ENCODE measurements at places on chromosomes 2 and 18.

GRCh38 chr2:72082021-72082601, 65.6 kb downstream of the CYP26B1 start:
- no peak for DNase-seq

- DNase-seq, result no peak
Measured at GRCh38 chr18:58454406-58455061, 174.4 kb downstream of the ALPK2 start.

- DNase-seq, result no peak
Measured at GRCh38 chr18:11368020-11368419, 218.7 kb upstream of the PIEZO2 start.

- DNase-seq, result no peak
Measured at GRCh38 chr2:200341376-200341775, 34.9 kb downstream of the SPATS2L start.

DNA sequence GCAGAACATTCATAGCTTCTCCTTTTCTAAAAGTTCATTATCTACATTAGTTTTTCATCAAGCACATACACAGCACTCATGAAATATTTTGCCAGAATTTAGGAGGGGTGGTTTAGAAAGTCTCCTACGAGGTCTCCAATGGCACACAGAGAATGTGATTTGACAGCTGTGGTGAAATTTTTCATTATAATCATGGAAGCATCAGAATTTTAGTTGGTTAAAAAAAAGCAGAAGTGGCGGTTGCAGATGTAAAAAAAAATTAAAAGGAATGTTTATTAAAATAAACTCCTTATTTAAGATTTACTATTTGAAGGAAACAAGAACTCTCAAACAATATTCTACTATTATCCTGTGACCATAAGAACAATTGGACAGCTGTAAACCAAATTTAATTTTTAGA, 10.8 kb upstream of the RHBDD1 start:
- DNase-seq, result no peak

- DNase-seq, result no peak
Measured at GRCh38 chr18:52936931-52937330, 596.9 kb downstream of the DCC start.

DNA sequence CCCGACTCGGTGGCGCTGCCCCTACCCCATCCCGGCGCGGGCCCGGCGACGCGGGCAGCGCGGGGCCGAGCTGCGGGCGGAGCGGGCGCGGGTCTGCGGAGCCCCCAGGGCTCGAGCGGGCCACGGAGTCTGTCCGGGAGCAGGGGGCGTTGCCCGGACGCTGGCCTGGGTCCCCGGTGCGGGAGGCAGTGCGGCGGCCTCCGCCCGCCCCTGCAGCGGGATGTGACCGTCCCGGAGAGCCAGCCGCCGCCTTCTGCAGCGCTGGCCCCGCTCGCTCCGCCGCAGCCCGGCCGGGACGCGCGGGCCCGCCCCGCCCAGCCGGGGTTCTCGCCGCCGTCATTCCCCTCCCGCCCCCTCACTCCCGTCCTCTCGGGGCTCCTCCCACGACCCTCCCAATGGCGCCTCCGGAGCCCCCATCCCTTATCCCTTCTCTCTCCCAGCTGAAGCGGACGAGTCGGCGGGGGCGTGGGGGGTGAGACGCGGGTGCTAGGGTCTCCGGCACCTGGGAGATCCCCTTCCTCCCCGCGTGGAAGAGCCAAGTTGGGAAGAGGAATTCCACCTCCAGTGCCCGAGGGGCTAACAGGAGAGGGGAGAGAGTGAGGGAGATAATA, at the start of gene FNDC4:
Gene FNDC4, minus strand, starts transcription at position 257 of the 611 bp plus-strand sequence. CDS start 521 bp downstream, outside the sequence.
- no peak for DNase-seq

- DNase-seq, result no peak
Measured at GRCh38 chr2:151945186-151945585, 117.0 kb upstream of the ARL5A start.

GRCh38 chr18:31243740-31244512, 74.0 kb upstream of the DSG1 start:
- no peak for DNase-seq

- DNase-seq, result no peak
Measured at GRCh38 chr2:142306131-142306530, 175.3 kb upstream of the LRP1B start.

GRCh38 chr2:152452256-152452973, 117.4 kb downstream of the FMNL2 start:
- no peak for DNase-seq

GRCh38 chr18:39564716-39565115, 1999.1 kb upstream of the CELF4 start:
- DNase-seq, result no peak

DNA sequence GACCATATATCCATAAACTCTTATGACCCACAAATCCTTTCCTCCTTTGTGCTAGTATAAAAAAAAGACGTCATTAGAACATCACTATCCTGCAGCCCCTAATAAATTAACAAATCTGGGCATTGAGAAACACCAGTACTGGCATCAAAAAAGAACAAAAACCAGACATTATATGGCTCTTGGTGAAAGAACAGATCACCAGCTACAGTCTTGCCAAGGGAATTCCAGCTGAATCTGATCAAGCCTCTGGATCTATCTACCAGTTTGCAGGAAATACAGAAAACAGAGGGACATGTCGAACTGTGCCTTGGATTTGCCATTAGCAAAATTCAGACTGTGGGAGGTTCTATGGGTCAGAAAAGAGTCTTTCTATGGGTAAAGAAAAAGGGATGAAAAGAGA, 93.7 kb upstream of the DDX18 start:
- DNase-seq, result no peak

DNA sequence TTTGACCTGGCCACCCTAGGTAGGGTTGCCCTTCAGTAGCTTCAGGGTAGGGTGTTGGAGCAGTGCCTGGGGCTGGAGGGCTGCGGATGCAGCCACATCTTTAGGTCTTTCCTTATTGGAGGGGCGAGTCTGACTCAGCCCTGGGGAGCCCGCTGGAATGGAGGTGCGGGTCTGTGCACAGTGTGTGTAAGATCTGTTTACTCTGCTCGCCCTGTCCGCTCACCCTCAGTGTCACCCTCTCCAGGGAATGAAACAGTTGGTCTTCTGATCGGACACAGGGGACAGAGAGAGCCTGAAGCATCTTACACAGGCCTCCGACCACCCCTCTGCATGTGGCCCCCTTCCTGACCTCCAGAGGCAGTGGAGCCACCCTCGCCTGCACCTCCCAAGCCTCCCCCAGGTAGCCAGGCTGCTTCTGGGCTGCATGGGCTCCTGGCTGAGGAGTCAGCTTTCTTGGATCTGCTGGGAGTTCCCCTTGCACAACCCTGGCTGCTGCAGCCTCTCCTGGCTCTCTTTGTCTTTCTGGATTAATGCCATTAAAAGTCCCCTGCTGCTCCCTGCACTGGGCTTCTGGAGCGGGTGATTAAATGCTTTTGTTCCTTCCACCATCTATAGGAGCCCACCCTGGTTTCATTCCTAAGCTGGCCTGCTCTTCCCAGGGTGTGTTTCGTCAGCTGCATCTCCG, 82.6 kb downstream of the ASB1 start:
- no peak for DNase-seq

DNA sequence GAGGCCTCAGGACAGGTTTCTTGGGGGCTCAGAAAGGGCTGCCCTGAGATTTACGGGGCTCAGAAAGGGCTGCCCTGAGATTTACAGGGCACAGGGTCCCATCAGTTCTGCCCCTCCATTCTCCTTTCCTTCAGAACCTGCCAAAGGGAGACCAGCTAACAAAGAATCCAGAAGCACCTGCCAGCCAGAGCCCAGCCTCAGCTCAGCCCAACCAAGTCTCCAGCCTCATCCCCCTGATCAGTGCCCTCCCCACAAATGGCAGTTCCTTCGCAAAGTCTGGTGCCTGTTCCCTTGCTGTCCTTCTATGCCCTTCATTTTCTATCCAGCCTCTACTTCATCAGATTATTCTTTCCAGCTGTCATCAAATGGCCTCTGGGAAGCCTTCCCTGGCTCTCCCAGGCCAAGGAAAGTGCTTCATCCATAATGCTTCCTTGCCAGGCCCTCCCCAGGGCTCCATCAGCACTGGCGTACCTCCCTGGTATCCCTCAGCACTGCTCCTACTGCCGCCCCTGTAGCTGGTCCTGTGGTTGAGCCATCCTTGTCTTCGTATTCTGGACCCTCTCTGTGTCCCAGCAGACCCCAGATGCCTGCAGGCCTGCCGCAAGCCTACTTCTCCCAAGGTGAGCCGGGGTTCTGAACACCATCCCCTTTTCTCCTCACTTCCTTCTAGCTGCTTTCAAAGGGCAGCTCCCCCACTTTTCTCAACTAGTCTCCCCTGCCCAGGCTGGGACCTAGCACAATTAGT, 96.2 kb upstream of the EPAS1 start:
- DNase-seq, result no peak

DNA sequence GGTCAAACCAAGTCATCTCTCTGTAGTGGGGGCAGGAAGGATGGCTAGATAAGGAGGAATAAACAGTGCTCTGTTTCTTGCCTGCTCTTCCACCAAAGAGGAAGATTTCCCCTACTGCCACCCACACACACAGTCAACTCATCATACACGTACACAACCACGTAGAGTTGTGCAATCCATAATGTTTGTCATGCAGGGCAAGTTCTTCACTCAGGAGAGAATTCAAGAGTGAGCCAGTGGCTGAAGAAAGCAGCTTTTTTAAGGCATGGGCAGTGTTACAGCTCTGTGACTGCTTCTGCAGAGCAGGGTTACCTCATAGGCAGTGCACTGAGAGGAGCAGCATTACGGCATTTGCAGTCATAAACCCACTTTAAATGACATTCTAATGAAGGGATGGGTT, 283.0 kb downstream of the RND3 start:
- no peak for DNase-seq

DNA sequence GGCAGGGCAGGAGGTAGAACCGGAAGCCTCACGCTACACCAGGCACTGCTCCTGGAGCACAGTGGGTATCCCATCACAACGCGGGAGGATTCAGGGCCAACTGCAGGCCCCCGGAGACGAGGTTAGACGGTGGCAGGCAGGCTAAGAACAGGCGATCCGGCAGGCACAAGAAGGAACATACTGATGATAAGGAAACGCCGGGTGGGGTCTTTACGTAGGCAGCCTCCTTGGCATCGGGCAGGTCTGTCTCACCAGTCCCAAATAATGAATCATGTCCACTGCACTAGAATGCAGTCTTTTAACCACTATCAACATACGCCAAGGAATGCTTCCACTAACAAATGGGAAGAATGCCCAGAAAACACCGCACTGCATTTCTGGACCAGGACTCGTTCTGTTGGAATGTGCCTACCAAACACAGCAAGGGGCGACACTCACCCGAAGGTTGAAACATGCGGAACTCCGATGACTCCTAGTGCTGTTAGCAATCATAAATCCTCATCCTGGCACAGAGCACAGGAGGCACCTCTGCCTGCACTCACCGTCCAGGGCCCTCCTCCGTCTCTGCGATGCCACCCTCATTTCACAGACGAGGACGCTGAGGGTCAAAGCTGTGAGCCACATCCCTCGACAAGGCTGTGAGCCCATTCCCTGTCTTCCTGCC, 35.2 kb downstream of the ZNF516 start:
- no peak for DNase-seq

- DNase-seq, result no peak
Measured at GRCh38 chr2:102025583-102026267, 34.0 kb downstream of the IL1R2 start.

DNA sequence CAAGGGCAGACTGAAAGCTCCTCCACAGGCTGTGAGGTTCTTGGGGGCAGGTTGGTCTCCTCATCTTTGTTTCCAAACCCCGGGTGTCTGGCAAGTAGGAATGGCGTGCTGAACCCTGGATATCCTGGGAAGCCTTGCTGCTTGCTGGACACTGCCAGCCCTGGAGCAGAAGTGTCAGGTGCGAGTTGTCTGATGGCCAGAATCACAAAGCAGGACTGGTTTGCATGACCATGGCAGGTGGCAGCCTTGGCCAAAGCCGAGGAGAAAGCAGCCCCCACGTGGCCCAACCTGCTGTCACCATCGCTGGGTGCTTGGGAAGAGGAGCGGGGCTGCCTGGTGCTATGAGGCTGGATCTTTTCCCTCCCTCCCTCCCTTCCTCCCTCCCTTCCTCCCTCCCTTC, 309.5 kb upstream of the HS6ST1 start:
- no peak for DNase-seq

DNA sequence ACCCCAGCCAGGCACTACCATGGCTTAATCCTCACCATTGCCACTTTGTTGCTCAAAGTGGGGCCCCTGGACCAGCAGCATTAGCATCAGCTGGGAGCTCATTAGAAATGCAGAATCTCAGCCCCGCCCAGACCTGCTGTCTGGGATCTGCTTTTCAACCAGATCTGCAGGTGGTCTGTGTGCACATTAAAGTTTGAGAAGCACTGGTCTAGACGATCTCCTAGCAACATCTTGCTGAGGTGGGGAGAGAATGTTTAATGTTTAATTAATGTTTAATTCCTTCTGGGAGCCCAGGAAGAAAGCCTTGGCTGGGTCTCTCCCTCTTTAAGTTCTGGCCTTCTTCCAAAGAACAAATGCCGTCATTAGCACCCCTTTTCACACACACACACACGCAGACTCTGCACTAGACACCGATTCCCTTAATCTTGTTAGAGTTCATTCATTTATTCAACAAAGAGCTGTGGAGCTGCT, 53.7 kb downstream of the EDAR start:
- no peak for DNase-seq

GRCh38 chr2:72572501-72572900, 253.3 kb downstream of the EXOC6B start:
- no peak for DNase-seq

DNA sequence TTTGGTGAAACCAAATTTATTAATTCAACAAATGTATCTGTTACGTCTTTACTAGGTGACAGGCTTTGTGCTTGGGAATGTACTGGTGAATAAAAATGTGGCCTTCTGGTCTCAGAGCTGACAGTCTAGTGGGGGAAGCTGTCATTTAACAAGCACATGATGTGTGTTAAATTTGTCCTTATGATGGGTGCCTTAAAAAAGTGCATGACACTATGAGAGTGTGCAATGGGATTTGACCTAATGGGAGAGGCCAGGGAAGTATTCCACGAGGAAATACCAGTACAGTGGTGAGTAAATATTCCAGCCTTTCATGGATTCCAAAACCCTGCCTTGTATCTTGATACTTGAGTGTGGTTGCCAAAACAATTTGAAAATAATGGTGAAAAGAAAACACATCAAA, 308.9 kb downstream of the PLCL1 start:
- DNase-seq, result no peak

DNA sequence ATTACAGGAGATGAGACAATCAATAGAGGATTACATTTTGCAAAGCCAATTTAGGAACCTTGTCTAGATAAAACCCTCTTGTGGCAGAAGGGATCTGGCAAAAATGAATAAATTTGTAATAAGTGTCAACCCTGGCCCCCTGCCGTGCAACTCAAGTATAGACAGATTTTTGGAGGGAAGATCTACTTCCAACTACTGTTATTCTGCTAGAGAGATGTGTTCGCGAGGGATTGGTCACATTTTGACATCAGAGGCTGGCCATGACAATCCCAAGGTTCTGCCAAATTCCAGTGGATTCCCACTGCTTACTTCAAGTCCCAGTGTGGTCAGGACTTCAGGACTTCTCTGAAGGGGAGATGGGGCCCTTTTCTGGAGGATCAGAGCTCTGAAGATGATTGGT, 192.6 kb downstream of the SH3RF3 start:
- DNase-seq, result no peak

- DNase-seq, result no peak
Measured at GRCh38 chr18:70998490-70998889, 709.6 kb downstream of the SOCS6 start.

- DNase-seq, result no peak
Measured at GRCh38 chr2:234328444-234328990, 168.4 kb downstream of the ARL4C start.
